ENCODE measurements at places on chromosomes 7 and 10.

DNA sequence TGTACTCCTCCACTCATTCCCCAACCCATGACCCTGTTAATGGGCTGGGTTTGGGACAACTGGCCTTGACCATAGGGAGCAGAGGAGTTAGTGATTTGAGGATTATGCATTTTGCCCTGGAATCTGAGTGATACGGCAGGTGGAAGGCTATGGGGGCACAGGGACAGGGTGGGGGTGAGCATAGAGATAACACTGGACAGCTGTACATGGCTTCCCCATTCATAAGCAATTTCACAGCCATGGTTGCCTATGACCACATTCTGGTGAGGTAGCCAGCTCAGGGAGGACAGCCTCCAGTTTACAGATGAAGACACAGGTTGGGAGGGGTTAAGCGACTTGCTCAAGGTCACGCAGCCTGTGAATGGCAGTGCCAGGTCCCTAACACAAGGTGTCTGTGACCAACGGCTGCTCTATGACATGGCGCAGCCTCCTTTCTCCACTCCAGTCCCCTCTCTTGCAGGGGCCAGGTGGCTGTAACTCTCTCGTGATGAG, 319.5 kb downstream of the PLXNA4 start:
- DNase-seq: no peak

DNA sequence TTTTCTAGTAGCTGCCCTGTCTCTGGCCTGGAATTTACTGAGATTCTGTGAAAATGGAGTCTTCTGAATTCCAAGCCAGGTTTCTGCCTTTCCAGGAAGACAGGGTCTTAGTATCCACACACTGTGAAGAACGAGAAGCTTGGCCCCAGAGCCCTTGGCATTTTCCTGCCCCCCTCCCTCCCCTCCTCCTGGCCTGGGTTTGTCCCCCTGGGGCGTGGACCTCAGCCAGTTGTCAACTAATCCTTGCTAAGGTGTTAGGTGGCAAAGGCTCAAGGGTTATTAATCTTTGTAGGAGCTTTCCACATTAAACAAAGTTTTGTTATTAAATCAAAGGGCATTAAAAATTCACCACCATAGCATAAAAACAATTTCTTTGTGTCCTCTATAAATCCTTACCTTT, 329.5 kb downstream of the RNLS start:
- no peak for DNase-seq

DNA sequence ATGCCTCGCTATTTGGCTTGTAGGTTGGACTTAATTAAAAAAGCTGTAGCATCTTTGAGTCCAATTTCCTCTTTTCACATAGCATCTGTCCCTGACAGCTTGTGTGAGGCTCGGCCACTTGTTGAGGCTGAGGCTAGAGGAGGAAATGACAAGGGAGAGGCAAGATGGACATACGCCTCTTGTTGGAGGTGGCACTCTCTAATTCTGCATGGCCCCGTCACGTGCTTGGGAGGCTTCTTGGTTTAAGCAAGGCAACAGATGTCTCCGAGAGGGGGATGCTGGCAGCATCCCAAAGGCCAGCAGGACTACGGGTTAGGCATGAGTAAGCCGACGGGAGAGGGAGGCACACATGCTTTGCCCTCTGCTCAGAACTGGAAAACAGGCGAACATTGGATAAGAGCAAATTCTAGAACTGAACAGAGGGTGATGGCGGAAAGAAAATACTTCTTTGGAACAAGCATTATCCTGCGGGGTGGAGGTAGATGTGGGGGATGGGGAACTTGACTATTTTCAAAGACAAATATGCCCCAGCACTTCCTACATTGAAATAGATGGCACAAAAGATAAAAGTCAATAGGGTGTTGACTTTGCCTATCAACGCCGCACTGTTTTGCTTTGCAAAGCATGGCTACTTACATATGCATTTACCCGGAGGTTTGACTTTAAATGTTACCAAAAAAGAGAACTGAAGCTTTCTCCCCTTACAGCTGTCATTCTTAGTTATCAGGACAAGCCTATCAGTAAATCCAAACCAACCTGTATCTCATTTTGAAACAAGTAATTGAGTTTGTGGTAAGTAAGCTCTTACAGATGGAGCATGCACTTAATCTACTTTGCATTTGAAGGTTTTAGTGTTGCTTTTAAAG, 94.8 kb downstream of the CHN2 start:
- DNase-seq: no peak

- no peak for DNase-seq
These were observed 6.1 kb upstream of the SLC29A4 start for GRCh38 chr7:5276611-5277010.

GRCh38 chr10:132861116-132861691, 75.3 kb upstream of the NKX6-2 start:
- DNase-seq: no peak

- no peak for DNase-seq
These were observed 42.1 kb upstream of the RAPGEF5 start for GRCh38 chr7:22399091-22399490.

GRCh38 chr10:97861924-97862323, 12.3 kb downstream of the GOLGA7B start:
- DNase-seq: no peak

DNA sequence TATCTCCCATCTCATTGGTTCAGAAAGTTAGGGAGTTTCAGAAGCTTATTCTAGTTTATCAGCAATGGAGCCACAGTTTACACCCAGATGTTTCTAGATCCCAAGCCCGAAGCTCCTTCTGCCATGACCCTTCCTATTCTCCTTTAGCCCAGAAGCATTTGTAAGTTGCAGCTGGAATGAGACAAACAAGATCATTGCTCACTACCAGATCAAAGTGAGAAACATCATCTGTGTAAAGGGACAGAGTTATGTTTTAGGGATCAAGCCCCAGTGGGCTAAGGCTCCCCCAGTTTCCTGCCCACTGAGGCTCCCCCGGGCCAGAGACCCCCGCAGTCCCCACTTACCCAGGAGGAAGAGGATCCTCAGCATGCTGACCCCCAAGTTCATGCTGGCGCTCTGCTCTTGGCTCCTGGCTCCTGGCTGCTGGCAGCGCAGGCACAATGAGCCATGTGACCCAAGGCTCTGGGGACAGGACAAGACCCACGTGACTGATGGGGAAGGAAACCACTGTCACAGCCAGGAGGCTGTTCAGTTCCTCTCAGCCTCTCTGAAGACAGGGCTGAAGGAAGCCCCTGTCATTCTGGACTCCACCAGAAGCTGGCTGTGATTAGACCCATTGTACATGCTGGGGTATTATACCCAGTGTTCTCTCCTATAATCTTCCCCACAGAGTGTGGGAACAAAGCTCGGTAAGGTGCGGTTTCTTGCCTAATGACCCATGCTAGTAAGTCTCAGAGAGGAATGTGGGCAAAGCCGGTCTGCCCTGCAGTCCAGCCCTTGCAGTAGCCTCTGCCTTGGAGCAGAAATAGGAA, at the start of gene TMEM273:
Gene TMEM273 (minus strand): TSS at position 442 of the 812 bp plus-strand sequence. CDS start 55 bp downstream, at position 387.
- no peak for DNase-seq

DNA sequence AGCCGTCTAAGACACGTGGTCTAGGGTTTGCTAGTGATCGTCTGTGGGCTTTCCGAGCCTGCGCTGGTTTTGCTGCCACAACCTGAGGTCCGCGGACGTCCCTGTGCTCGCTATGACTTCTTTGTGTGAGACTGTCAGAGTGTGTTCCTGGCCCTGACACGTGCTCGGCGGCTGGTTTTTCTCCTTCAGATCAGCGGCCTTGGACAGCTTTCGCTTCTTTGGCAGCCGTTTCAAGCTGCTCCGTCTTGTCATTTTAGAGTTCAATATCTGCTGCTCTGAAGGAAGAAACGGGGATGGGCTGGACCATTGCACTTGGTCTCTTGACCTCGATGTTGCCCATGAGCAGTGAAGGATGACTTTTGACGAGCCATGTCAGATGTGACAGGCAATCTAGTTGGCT, 147.3 kb downstream of the MGMT start:
- DNase-seq: no peak

DNA sequence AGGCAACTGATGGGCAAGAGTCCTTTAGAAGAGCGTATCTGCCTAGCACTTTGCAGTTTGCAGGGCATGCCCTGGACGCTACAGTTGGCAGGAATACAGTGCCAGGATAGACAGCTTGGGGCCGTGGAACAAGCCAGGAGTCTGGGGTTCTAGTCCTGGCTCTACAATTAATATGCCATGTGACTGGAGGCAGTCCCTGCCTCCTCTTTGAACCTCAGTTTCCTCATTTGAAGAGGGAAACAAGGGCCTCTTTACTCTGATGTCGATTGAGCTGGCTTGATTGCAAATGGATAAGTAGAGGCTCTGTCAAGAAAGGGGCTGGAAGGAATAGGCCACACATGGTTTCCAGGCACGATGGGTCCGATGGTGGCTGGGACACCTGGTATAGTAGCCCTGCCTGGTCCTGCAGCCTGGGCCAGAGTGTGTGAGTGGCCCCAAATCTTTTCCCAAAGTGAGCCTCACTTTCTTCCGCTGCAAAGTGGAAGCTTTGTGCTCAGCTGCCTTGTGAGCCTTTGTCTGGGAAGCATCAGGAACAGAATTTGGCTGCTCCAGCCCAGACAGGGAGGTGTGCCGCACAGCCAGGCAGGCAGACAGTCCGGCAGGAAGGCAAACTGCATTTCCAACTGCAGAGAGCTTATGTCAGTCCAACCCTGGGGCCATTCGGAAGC, 111.4 kb upstream of the PPIF start:
- no peak for DNase-seq

DNA sequence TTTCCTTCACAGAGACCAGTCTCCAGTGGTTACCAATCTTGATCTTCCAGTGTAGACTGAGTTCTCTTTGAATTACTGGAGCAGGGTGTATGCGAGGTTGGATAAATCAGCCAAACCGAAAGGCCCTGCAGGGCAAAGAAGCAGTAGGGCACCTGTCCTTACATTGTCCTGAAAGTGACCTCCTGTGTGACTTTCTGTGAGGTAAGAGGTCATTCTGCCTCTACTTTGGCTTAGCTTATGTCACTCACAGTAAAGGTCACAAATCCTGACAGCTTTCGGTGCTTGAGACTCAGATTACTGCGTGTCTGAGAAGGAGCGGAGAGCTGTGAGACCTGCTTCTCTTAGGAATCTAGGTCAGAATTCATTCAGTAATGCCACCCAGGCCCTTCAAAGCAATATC, 252.7 kb upstream of the ETV1 start:
- no peak for DNase-seq

- DNase-seq: no peak
These were observed 9.1 kb downstream of the LOXL4 start for GRCh38 chr10:98258683-98259454.

DNA sequence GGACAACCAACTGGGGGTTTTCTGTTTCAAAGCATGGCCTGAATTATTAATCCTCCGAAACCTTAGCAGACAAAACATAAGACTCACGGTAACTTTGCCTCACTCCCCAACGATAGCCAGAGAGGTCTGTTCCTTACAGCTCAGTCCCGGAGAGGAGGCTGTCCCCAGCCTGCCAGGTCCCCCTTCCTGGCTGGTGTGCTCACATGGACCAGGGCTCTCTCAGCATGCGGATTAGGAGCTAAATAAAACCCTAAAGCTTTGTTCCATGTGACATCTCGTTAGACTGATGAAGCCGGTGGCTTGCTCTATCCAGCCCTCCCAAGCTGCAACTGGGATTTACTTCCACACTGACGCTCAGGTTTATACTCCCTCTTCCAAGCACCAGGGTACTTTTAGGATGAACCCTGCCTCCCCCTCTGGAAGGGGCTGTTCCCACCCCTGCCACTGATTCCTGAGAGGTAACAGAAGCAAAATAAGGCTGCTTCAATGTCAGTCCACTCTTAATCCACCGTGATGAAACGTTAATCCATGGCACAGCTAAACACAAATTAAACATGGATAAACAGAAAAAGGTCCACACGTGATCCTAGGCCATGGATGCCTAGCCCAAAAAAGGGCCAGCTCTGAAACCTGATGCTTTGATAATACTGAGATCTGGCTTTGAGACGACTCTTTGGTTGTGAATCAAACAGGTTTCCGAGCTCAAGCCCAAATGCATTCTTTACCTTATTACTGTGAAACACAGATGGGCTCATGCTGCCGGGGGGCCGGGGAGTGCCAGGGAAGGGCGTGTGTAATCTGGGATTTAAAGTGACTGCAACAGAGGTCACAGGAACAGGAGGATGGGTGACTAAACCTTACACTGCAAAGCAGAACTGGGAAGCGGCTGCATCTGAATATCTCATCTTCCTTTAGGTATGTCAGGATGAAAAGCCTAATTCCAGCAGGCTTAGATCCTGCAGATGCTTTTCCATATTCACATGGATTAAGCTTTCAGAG, 86.2 kb downstream of the ZRANB1 start:
- DNase-seq: no peak

DNA sequence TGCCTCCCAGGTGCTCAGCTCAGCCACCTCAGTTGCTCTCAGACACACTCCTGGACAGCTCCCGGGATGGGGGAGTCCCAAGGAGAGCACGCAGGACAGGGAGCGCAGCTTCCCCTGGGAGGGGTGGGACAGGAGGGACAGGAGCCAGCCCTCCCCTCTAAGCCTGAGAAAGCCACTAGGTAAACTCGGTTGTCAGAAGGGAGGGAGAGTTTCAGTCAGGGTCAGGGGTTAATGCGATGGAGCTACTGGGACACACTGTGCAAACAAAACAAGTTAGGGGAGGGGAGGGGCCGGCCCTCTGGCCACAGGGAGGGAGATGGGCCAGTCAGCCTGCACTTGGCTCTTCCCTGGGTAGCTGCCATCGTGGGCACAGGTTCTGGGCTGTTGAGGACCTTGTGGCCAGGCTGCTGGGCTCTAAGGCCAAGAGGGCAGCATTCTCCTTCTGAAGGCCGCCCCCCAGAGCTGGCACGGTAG, 31.1 kb downstream of the KAZALD1 start:
- DNase-seq: no peak

DNA sequence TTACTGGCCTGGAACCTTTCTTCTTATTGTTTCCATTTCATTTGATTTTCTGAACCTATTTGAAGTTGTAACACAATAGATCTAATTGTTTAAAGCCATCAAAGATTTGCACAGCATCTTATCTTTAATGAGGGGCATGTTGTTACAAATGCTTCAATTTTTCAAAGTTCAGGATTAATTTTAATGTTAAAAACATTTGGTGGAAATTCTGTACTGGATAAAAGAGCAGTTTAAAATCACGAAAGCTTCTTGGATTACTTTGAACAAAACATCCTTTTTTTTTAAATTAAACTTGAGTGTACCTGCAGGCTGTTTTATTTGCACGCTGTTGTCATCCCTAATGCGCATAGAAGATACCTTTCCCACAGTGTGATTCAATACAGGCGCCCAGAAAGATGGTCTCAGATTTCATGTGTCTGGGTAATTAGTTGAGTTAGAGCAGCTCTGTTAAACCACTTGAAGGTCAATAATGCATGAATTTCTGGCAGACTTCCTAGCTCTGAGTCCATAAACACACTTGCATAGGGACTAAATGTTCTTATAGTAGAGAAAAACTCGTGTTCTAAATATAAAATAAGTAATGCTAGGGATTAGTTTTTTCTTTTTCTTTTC, 29.3 kb upstream of the DDX50 start:
- peak; percentile 29 for DNase-seq

GRCh38 chr7:6154542-6155404, 117.7 kb downstream of the CYTH3 start:
- no peak for DNase-seq

GRCh38 chr7:95817866-95818640, 45.7 kb downstream of the DYNC1I1 start:
- no peak for DNase-seq

All from GM04504 (cell line).